ENCODE measurements at places on chromosomes 5 and 9. TPM values are rescaled to one million over a fixed set of nuclear protein-coding genes. Genes with fewer than 3 reads are reported as not detected.
A peak's percentile ranks its signal among the peaks of the same experiment; 100 is the strongest.

Gene FSD1L
- 9.4 TPM for total RNA-seq

Gene C5orf58
- 72.7 TPM for total RNA-seq

Gene SNX18
- total RNA-seq = 99.7 TPM

Gene HMCN2
- 15.5 TPM for total RNA-seq

Gene PRUNE2
- total RNA-seq = 17.2 TPM

Gene CARTPT
- total RNA-seq = 15.0 TPM

Gene C5orf63
- total RNA-seq = 27.4 TPM

GRCh38 chr5:149257889-149258705 is 13.6 kb upstream of the AFAP1L1 start:
- no peak for DNase-seq
- H3K27me3 ChIP-seq = no peaks in the 10 kb centered on the region
- H3K36me3 ChIP-seq = no peaks in the 10 kb centered on the region
- no peaks in the 10 kb centered on the region for H3K4me1 ChIP-seq

GRCh38 chr9:112064871-112065270 is 110.2 kb downstream of the SUSD1 start:
- no peak for DNase-seq
- no peak overlapping the region for H3K4me3 ChIP-seq
- no peaks in the 10 kb centered on the region for H3K27me3 ChIP-seq

- H3K4me3 ChIP-seq = no peak overlapping the region
- no peak for DNase-seq
- H3K36me3 ChIP-seq = no peaks in the 10 kb centered on the region
- no peak overlapping the region for H3K27ac ChIP-seq
- no peaks in the 10 kb centered on the region for H3K27me3 ChIP-seq
- H3K4me1 ChIP-seq = peaks cover 10% of the 10 kb centered on the region
Observed at GRCh38 chr5:1134478-1134877, 22.6 kb upstream of the SLC12A7 start.

- no peak overlapping the region for H3K27ac ChIP-seq
- no peak for DNase-seq
- H3K4me1 ChIP-seq = no peaks in the 10 kb centered on the region
Observed at GRCh38 chr5:174400461-174400860, 323.9 kb upstream of the MSX2 start.

DNA sequence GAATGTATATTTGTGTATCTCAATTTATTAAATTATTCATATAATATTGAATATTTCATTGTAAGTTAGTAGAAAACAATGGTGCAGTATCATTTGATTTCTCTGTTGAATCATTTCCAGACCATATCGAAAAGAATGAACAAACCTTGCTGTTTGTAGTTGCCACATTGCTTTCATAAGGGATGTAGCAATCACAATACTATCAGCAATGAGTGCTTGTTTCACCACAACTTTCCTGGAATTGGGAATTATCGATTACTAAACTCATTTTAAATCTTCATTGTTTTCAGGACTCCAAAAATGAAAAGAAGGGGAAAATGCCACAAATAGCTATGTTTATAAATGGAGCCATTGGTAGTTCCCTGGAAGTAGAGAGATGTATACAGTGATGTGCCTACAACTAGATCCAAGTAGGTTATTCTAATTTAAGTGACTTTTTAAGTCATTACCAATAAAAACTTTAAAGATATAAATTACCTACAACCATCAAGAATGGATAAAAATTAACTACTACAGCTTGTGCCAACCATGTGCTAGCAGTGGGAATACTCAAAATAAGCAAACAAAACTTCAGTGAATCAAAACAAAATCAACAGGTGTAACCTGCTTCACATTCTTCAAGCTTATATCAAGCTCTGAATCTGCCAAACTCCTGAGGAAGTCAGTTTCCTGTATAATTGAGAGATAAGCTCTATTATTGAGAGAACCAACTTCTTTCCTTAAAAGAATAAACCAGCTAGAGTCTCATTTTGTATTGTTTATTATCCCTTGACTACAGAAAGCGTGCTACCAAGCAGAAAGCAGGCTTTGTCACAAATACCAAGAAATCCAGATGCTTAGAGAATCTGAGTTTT is 358.6 kb downstream of the ADGRV1 start:
- DNase-seq = no peak
- H3K4me3 ChIP-seq = no peak overlapping the region
- H3K36me3 ChIP-seq = no peaks in the 10 kb centered on the region
- no peak overlapping the region for H3K27ac ChIP-seq

GRCh38 chr9:84224246-84224645 is 116.3 kb downstream of the SLC28A3 start:
- DNase-seq = no peak
- H3K27ac ChIP-seq = no peak overlapping the region
- no peaks in the 10 kb centered on the region for H3K36me3 ChIP-seq
- H3K27me3 ChIP-seq = no peaks in the 10 kb centered on the region

DNA sequence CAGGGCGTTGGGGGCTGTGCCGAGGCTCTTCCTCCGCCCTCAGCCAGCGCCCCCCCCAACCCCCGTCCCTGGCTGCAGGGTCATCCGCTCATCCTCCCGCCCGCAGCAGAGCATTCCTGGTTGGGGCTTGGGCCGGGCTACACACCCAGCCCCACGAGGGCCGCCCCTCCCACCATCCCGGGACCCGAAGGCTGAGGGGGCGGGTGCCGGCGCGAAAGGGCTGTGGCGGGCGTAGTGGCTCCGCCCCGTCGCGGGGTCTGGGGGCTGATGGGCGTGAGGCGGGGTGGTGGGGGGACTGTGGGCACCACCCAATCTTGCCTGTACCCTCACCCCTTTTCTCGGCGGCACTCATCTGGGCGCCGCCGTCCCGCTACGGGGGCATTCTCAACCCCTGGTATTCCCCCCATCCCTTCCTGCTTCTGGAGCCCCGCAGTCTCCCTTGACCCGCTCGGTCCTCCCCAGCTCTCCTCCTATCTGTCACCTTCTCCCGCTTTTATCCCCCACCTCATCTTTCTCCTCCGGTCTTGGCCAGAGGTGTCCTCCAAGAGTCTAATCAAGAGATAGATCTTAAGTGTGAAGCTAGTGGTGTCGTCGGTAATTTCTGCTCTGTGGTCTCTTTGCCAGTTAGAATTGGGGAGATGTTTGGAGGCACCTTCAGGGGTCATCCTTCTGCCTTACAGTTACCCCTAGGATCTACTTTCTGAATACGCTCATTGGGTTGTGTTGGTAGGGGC is 1.6 kb downstream of the FER start:
- peak overlapping the region; percentile 86 for H3K27ac ChIP-seq
- no peaks in the 10 kb centered on the region for H3K27me3 ChIP-seq
- peaks cover 10% of the 10 kb centered on the region for H3K4me1 ChIP-seq
- DNase-seq = no peak

DNA sequence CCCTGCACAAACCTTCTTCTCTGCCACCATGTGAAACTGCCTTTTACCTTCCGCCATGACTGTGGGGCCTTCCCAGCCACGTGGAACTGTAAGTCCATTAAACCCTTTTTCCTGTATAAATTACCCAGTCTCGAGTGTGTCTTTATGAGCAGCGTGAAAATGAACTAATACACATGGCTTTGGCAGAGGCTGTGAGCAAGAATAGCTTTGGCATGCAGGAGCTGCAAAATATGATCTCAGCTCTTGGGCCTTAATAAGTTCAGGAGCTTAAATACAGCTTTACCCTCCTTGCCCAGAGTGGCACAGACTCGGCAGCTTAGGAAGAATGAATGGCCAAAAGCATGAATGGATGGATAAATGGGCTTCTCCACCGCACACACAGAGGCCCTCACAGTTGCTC is 15.7 kb upstream of the SLC36A1 start:
- H3K4me1 ChIP-seq = no peaks in the 10 kb centered on the region
- H3K27me3 ChIP-seq = no peaks in the 10 kb centered on the region
- DNase-seq = no peak
- H3K4me3 ChIP-seq = no peak overlapping the region
- no peaks in the 10 kb centered on the region for H3K36me3 ChIP-seq

All from testis (tissue), 5 donors.